ENCODE measurements at places on chromosomes 13 and 19.

- DNase-seq, result no peak
These were observed 30.8 kb upstream of the TFDP1 start for GRCh38 chr13:113553511-113554332.

- DNase-seq, result no peak
These were observed 142.3 kb upstream of the EDNRB start for GRCh38 chr13:78060966-78061365.

DNA sequence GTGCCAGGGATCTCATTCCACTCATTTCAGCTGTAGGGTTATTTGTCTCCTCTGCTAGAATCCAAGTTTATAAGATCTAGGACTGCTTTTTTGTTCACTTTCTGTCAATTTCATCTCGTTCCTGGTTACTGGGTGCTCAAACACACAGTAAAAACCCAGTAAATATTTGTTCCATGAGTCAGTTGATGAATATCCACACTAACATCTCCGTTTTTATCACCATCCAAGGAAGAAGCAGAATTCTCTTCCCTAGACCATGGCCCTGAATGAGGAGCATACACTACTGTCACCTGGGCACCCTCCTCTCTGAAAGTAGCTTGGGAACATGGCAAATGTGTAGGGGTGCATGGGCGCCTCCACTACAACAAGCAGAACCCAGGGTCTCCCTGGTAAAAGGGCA, 390.8 kb downstream of the FOXO1 start:
- DNase-seq, result no peak

DNA sequence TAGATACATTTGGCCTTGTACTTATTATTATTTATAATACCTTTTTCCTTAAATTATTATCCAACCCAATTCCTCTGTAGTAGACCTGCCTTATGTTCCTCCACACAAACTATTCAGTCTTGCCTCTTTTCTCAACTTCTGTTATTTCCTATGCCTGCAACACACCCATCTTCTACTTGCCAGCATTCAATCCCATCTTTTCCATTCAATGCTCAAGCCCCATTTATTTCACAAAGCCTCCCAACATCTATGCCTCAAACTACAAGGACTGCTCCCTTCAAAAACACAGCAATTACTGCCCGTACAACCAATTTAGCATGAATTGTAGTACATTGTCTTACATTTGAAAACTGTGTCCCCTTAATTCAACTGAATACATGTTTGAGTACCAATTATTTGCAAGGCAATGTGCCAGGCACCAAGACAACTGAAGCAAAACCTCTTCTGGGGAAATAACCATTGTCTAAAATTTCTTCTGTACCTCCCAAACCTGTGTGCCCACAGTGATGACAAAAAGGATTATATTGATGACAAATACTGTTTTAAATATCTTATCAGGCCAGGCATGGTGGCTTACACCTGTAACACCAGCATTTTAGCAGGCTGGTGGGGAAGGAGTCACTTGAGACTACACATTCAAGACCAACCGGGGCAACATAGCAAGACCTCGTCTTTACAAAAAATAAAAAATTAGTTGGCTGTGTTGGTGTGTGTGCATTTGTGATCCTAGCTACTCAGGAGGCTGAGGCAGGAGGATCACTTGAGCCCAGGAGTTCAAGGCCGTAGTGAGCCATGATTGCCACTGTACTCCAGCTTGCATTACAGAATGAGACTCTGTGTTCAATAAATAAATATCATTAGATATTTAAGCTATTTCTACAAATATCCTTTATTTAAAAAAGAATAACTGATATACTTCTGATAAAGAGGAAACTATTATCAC, 35.1 kb downstream of the ELF1 start:
- DNase-seq, result no peak

- peak; percentile 63 for DNase-seq
These were observed 44.6 kb downstream of the ZNF787 start for GRCh38 chr19:56076498-56076897.

GRCh38 chr13:98141509-98142379, 1.1 kb upstream of the FARP1 start:
- no peak for DNase-seq

GRCh38 chr19:29785360-29785759, 26.4 kb upstream of the CCNE1 start:
- DNase-seq, result no peak

- DNase-seq, result no peak
These were observed 17.8 kb downstream of the ACTL9 start for GRCh38 chr19:8680676-8681344.

Data from NCI-H2227 treated with DMSO at 0.1 percent for 48 hours (cell line).